Motor neuron (in vitro differentiated cells): ENCODE measurements at places on chromosomes 13 and 19. TPM values are rescaled to one million over a fixed set of nuclear protein-coding genes. Genes with fewer than 3 reads are reported as not detected.

Gene FBXO27
- 1.8 and 4.9 TPM in 2 replicates for total RNA-seq

Gene LAIR2
- total RNA-seq, result not detected in 2 replicates

Gene PTH2
- total RNA-seq, result not detected in 2 replicates

Gene ZNF253
- total RNA-seq, result 13.0 and 15.8 TPM in 2 replicates

Gene SYNGR4
- total RNA-seq, result 0.79 and 1.4 TPM in 2 replicates

Gene SYCN
- total RNA-seq, result not detected in 2 replicates

Gene ZSCAN5B
- 0.14 and 0.29 TPM in 2 replicates for total RNA-seq

Gene ANGPTL4
- total RNA-seq, result 0.38 and 0.44 TPM in 2 replicates

Gene IZUMO4
- 3.0 and 3.4 TPM in 2 replicates for total RNA-seq

Gene CEACAM7
- 0.24 and 0.28 TPM in 2 replicates for total RNA-seq

Gene ZGLP1
- 2.7 and 3.4 TPM in 2 replicates for total RNA-seq

Gene STXBP2
- total RNA-seq, result 14.6 and 16.2 TPM in 2 replicates

Gene ZNF229
- 7.1 and 7.9 TPM in 2 replicates for total RNA-seq

Gene SIGLEC8
- not detected in 2 replicates for total RNA-seq

Gene SIGLEC7
- total RNA-seq, result 0.33 TPM in 1 of 2 replicates, not detected in the other
